ENCODE measurements at places on chromosomes 3 and 15.

DNA sequence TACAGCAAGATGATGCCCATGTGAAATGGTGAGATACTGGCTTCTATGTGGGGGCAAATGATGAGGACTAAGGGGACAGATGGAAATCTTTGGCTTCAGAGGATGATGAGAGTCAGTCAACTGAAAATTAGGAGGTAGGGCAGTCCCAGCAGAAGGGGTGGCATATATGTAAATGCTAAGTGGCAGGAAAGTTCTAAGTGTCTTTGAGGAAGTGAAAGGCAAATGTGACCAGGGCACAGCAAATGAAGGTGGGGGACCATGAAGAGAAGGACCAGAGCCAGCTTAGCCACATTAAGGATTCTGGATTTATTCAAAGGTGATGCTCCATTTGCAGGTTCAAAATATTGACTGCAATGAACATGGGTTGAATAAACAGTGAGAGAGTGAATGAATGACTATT lies 29.2 kb upstream of the LIMD1 start:
- no peak for DNase-seq

DNA sequence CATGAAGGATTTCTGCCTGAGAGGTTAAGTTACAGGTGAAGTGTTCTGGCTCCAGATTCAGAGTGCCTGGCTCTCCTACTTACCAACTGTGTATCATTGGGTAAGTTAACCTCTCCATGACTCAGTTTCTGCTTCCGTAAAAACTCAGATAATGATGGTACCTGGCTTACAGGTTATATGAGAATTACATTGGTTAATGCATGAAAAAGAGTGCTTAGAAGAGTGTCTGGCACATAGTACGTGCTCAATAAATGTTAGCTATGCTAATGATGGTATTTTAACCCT lies 23.8 kb downstream of the CFAP161 start:
- no peak for DNase-seq

DNA sequence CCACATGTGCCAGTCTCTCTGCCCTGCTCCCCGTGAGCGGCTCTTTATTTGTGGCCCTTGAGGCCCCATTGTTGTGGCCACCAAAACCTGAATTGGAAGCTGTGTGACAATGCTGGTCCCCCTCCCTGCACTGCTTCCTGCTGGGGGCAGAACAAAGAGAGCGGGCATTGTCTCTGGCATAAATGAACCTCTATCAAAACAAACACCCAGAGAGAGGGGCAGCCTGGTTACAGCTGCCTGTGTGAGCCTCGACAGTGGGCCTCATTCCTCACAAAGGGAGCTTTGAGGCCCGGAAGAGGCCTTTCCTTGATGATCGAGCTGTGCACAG lies 152.9 kb downstream of the IGF1R start:
- no peak for DNase-seq

DNA sequence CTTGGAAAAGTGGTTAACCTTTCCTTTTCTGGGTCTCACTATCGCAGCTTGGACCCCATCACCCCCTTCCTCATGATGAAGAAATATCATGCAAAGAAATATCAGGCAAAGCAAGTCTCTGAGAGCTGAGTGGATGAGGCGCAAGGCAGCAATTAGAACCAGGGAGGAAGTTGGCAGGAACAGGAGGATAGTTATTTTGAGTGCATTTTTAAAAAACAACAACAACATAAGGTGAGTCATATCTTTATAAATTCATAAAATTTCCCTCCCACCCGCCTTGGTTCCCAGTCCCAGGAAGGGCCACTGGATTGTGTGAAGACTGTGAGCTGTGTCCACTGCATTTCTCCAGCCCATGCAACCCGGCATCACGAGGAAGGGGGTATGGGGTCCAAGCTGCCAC lies 316.9 kb upstream of the TLE3 start:
- peak; percentile 9 for DNase-seq

DNA sequence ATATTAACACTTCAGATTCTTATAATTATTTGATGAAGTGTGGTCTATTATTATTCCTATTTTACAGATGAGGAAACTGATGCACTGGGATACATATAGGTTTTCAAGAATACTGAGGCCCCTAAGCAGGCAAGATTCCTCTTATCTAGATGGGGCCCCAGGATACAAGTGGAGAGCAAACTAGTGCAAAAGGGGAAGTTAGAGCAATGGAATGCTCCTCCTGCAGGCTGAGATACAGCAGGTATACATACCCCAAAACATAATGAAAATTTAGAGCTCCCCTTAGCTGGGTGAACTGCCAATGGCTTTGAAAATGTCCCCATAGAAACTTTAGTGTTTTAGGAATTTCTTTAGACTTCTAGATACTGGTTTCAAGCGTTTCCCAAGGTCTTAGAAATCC lies 247.1 kb downstream of the CHST2 start:
- no peak for DNase-seq

DNA sequence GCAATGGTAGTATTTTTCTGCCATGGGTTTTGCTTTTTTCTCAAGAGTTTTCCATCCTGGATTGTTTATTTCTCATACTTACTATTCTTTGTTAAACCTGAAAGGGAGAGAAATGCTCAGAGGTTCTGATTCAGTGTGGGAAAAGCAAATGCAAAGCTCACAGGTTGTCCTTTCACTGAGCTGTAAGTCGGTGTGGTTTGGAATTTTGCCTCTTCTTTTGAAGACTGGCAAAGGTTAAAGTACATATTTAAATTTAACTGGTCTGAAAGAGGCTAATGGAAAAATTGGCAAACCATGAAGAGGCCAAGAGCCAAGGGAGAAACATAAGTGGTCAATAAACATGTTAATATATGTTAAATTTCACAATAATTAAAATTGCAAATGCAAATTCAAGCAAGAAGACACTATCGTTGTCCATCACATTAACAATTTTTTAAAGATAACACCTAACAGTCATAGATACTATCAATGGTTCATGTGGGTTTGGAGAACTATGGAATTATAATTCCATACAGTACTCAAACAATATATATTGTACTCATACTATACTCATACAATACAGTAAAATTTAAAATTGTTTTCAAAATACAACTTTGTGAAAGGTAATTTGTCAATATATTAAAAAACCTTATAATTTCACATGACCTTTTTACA lies 246.8 kb upstream of the STT3B start:
- no peak for DNase-seq

DNA sequence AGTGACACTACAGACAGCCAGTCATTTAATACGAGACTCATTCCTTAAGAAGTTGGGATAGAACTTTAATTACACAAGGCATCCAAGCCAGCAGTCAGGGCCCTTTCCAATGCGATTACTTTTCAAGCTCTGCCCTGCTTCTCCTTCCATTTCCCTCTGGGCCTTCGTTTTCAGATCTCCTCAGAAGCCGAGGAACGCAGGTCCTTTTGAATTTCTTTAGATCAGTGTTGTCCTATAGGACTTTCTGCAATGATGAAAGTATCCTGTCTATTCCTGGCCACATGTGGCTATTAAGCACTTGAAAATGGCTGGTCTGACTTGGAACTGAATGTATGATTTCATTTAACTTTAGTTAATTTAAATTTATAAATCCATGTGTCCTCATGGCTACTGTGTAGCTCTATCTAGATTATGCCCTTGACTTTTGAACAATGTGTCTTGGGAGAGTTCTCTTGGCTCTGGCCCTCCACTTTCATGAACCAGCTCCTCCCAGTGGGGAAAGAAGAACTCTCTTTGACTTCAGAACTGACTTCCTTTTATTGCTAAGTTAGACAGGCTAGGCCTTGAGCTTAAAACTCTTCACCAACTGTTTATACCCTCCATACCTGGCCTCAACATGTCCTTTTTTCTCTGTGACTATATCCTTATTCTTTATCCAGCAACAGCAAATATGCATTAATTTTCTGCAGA lies 22.6 kb downstream of the TGFBR2 start:
- no peak for DNase-seq

GRCh38 chr15:69939513-69940440 lies 157.9 kb downstream of the TLE3 start:
- DNase-seq: no peak

DNA sequence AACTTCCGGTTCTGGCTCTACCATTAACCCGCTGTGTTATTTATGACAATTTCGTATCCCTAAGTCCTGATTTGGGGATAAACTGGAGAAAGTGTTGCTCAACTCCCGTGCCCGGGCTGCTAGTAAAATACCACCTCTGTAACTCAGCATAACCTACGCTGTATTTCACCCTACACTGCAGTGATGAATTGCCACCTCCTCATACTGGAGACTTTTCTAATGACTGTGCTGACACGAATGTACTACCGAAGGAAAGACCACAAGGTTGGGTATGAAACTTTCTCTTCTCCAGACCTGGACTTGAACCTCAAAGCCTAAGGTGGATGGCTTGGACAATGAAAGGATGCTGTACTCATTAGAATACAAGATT lies 16.5 kb downstream of the SLC51A start:
- no peak for DNase-seq

GRCh38 chr15:77983091-77983707 lies 94.3 kb downstream of the TBC1D2B start:
- DNase-seq: no peak

- no peak for DNase-seq
Measured at GRCh38 chr3:85977615-85978338, 1013.2 kb downstream of the VGLL3 start.

GRCh38 chr15:33113666-33114373 lies 80.7 kb downstream of the FMN1 start:
- DNase-seq: peak; percentile 75

DNA sequence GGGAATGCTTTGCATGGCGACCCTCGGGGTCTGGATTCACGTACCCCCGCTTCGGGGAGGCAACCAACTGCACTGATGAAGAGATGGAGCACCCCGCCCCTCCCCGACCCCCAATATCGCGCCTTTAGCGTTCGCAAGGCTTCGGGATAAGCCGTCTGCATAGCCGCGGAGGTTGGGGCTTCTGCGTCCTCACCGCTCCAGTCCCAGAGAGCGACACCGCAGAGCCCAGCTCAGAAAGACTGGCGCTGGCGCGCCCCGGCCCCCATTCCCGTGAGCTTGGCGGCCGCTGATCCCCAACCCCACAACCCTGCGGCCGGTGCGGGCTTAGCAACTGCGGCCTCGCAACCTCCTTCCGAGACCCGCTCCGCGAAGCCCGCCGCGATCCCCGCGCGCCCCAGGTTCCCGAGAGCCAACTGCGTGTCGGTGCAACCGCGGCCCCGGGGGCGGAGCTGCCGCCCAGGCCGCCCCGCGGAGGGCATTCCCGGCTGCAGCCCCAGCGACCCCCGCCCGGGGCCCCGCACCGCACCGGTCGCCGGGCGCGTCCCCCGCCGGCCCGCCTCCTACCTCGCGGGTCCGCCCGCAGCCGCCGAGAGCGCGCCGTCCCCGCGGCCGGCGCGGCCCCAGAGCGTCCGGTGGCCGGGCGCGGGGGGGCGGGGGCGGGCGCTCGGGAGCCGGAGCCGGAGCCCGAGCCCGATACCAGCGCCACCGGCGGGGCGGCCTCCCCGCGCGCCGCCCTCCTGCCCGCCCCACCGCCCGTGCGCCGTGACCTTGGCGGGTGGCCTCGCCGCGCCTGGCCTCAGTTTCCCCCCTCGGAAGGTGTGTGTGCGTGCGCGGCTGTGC lies 79.5 kb downstream of the IQSEC1 start:
- DNase-seq: peak; percentile 9

GRCh38 chr3:9066141-9066540 lies 102.9 kb upstream of the RAD18 start:
- DNase-seq: no peak

- DNase-seq: no peak
Measured at GRCh38 chr3:194102436-194102835, 33.5 kb upstream of the HES1 start.

- no peak for DNase-seq
Measured at GRCh38 chr15:90822204-90822955, 46.0 kb upstream of the FURIN start.

- DNase-seq: peak; percentile 44
Measured at GRCh38 chr3:134357914-134358811, 16.1 kb downstream of the AMOTL2 start.

GRCh38 chr3:46213201-46213600 lies 5.1 kb upstream of the CCR1 start:
- no peak for DNase-seq

DNA sequence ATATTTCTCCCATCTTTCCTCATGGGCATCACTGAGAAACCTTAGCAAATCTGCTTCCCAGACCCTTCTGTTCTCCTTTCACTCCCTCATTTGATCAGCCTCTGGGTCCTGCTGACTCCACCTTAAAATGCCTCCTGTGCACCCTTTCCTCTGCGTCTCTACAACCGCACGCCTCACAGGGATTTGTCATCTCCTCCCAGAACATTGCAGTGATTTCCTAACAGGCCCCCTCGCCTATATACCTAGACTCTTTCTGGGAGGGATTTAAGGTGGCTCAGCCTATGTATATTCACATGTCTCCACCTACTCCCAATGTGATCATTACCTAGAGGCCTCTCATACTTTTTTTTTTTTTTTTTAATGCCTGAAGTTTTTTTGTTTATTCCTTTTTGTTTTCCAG lies 69.2 kb downstream of the LIPC start:
- no peak for DNase-seq

DNA sequence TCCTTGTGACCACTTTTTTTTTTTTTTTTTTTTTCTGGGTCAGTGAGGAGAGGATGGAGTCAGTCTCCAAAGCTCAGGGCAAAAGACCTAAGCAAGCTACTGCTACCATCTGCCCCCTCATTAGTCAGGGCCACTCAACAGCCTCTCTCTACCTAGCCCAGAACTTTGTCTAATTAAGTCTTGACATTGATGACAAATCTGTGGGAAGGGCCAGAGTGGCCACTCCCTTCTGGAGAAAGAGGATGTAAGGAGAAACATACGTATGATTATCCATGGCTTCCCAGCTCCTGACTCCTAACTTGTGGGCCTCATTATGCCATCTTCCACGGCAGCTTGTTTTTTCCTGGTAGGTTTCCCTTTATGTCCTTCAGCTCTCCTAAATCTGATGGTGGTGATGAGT lies 37.9 kb downstream of the NR1I2 start:
- no peak for DNase-seq

DNA sequence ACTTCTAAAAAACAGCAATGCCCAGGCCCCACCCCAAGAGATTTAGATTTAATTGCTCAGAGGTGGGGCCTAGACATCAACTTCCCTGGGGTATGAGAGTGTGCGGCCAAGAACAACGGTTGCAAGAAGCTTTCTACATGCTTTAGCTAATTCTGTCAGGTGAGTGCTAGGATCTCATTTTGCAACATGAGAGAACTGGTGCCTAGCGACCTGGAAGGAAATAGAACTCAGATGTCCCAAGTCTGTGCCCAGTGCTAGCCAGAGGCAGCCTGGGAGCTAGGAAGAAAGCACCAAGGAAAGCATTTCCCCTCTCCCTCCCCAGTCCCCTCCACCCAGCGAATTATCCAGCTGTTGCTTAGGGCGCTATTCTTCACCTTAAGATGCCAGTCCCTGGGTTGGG lies 22.9 kb upstream of the HRH1 start:
- no peak for DNase-seq

- no peak for DNase-seq
Measured at GRCh38 chr3:62101488-62101887, 271.9 kb downstream of the FEZF2 start.

DNA sequence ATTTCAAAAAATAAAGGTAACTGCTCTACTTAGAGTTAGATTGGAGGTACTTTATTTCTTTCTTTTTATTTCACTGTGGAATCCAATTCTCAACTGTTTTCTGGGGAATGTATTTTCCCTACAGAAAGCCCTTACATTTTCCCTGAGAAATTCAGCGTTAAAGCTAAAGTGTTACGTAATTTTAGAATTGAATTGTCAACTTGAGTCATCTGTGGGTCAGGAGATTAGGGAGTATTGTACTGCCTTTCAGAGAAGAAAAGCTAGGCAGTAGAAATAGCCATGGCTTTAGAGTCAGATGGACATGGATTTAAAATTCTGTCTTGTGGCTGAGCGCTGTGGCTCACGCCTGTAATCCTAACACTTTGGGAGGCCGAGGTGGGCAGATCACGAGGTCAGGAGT lies 728.6 kb downstream of the ROBO1 start:
- DNase-seq: no peak

- no peak for DNase-seq
Measured at GRCh38 chr15:82570721-82571508, 30.7 kb upstream of the RPS17 start.

Data from SW 1271 (cell line).